ENCODE measurements at places on chromosomes 7 and 10.

GRCh38 chr7:66627881-66628360 is 760 bp upstream of the KCTD7 start:
- no peak for DNase-seq

GRCh38 chr7:22833113-22833855 is 10.6 kb upstream of the TOMM7 start:
- DNase-seq: no peak

DNA sequence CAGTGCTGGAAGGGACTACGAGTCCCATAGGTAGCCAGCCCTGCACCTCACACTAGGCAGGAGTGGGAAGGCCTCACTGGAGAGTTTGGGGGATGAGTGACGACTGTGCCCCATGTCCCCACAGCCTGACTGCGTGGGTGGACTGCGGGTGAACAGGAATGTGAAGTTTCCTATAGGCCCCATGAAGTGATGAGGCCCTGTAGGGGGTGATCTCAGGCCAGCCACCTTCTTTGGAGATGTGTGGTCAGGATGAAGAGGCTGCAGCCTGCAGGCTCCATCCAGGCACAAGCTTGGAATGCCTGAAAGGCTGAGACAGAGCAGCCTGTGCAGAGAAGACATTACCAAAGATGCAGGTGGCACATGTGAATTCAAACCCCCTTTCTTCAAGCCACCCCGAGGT is 94.9 kb downstream of the CPXM2 start:
- DNase-seq: no peak

GRCh38 chr7:37577412-37577811 is 106.2 kb upstream of the GPR141 start:
- no peak for DNase-seq

- DNase-seq: peak; percentile 28
These were observed 350.0 kb downstream of the CRPPA start for GRCh38 chr7:16071246-16071857.

- no peak for DNase-seq
These were observed 66.2 kb downstream of the SORCS1 start for GRCh38 chr10:107098326-107098725.

DNA sequence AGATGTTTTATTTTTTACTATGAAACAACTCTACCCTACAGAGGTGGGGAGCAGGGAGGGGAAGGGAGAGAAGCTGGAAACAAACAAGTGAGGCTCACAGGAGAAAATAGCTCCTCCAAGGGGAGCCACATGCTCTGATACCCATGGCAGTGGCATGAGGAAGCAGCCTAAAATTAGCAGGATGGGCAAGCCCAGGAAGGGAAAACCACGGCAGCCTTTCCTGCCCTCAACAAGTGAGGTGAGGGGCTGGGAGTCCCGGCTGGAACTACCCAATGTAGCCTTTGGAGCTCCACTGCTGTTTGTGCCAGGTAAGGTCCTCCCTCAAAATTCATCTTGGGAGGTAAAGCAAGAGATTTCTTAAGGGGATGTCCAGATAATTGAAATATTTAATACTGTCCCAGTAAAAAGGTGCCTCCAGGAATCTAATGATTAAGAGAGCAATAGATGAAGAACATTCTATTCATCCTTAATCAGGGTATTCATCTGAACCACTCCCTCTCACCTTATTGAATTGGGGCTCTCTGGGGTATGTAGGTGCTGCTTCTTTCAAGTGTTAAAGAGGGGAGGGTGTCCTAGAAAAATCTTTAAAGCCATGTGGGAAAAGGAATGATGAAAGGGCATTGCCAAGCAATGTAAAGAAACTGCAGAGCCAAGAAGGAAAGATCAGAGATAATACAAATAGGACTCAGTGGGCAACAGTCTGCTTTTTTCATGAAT is 12.8 kb upstream of the HERC4 start:
- no peak for DNase-seq

- no peak for DNase-seq
These were observed 2.5 kb upstream of the BTRC start for GRCh38 chr10:101351477-101351876.

DNA sequence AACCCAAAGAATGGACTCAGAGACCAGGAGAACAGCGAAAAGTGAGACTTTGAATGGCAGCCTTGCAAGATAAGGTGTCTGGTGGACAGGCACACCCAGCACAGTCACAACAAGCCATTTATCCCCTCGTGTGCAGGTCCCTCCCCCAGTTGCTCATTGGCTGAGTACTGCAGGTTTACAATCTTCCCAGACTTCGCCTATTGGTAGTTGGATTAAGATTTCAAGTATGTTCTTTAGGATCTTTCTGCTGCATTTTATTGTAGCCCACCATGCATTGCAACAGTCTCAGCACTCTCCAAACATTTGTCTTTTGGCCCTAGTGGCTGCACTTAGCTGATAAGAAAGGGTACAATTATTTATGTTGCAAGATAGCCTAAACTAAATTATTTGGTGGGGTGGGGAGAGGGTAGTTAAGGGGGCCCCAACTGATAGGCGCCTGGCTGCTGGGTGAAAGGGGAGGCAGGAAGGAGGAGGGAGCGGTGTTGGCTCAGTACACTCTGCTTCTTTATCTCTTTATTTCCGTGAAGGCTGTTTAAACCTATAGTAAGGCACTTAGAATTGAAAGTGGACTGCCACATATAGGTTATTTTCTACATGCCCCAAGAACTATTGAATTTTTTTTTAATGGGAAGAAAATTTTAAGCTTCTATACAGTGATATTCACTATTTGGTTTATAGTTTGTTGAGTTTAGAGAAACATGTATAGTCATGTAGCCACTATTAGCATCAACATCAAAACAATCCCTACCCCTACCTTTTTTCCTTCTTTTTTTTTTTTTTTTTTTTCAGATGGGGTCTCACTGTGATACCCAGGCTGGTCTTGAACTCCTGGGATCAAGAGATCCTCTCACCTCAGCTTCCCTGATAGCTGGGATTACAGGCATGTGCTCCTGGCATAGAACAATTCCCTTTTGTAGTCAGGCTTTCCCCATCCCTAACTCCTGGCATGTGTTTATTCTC is 54.2 kb downstream of the GUSB start:
- peak; percentile 81 for DNase-seq

DNA sequence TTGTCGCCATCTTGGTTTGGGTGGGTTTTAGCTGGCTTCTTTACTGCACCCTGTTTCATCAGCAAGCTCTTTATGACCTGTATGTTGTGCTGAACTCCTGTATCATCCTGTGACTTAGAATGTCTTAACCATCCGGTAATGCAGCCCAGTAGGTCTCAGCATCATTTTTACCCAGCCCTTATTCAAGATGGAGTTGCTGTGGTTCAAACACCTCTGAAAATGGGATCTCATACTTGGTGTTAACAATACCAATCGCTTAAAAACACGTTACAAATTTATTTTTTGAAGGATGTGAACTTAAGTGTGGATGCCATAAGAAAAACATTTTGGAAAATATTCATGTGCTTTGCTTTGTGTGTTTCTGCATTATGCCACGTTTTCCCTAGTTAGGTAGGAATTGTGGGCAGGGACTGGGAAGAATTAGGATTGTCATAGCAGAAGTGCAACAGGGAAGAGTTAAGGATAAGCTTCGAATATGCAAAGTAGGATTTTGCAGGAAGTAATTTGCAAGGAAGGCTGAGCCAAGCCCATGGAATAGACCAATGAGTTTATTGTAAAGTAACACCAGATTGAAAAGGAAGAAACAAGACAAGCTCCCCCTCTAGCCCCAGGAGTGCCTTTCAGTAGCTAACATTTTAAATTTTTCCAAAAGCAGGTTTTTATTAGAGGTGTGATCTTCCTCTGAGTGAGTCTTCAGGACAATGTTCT is 56.4 kb downstream of the PRR15 start:
- DNase-seq: no peak

DNA sequence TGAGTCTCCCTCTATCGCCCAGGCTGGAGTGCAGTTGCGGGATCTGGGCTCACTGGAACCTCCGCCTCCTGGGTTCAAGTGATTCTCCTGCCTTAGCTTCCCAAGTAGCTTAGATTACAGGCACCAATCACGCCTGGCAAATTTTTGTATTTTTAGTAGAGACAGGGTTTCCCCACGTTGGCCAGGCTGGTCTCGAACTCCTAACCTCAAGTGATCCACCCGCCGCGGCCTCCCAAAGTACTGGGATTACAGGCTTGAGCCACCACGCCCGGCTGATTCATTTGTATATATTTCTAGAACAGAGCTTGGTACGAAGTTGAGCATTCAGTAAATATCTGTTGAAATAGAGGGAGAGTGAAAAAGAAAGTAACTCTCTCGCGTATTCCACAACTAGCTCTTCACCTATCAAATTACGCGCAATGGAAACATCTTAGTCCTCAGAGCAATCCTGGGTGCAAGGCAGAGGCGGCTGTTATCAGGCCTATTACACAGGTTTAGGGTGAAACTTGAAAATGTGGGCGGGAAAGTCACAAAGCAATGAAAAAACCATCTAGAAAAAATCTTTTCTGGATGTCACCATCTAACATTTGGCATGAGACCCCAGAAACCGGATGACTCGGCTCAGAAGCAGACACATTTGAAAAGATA is 707 bp upstream of the GHITM start:
- no peak for DNase-seq

DNA sequence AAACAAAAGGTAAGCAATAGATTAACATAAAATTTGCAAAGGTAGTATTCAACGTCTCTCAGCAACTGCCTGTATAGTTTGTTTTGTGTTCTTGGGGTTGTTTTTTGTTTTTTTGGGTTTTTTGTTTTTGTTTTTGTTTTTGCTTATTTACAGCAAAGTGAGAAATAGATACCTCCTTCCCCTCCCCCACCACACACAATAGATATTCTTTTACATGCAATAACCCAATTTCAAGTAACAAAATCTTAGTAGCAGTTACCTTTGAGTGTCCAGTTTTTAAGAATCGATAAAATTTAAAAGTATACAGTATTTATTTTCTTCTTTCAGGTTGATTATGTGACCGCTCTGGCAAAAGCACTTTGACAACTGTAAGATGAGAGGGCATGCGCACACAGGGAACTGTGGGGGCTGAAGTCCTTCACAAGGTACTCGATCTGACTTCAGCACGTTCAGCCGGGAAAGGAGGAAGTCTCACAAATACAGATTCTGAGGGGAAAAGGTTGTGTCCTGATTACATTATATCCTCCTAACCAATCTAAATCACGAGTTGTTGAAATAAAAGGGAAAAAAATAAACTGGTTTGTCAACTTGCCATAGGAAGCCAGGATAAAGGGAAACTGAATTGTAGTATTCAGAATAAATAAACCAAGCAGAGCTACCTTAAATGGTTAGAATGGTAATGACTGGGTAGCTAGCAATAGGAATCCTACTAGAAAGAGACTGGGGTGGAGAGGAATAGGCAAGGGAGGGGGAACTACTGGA is 47.8 kb downstream of the CPEB3 start:
- DNase-seq: no peak

GRCh38 chr7:155702616-155703015 is 58.2 kb downstream of the RBM33 start:
- no peak for DNase-seq

- DNase-seq: no peak
These were observed 152.3 kb upstream of the SHH start for GRCh38 chr7:155964543-155964942.

- DNase-seq: no peak
These were observed 34.0 kb upstream of the SLC35B4 start for GRCh38 chr7:134350709-134351108.

DNA sequence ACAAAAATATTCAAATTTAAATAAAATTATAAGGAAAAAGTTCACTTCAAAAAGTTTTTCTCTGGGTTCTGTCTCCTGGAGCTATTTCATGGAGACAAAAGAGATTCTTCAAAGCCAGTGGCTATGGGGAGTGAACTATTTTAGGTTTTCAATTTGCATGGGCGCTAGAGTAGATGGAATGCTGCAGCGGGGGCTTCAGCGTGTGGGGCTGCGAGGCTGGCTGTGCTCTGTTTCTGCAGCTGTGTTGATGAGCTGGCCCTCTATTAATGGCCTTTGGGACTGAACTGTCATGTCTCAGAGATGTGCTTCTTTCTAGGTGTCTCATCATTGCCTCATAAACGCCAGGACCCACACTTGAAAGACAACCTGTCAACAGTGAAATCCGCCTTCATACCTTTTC is 108.4 kb upstream of the NPY start:
- DNase-seq: no peak
